ENCODE measurements at places on chromosomes 1 and 21.

- peaks cover 45% of the 10 kb centered on the region for H3K36me3 ChIP-seq
- no peak for DNase-seq
- H3K4me3 ChIP-seq, result no peak overlapping the region
Observed at GRCh38 chr1:150997949-150998348, 8.8 kb downstream of the MINDY1 start.

- H3K4me1 ChIP-seq, result peaks cover 14% of the 10 kb centered on the region
- DNase-seq, result no peak
- H3K4me3 ChIP-seq, result no peak overlapping the region
- H3K36me3 ChIP-seq, result no peaks in the 10 kb centered on the region
- no peak overlapping the region for H3K27ac ChIP-seq
Observed at GRCh38 chr1:153292740-153293479, 19.8 kb downstream of the PGLYRP3 start.

GRCh38 chr1:192402571-192402970 is 85.8 kb downstream of the RGS21 start:
- no peaks in the 10 kb centered on the region for H3K4me1 ChIP-seq
- DNase-seq, result no peak
- no peak overlapping the region for H3K27ac ChIP-seq

DNA sequence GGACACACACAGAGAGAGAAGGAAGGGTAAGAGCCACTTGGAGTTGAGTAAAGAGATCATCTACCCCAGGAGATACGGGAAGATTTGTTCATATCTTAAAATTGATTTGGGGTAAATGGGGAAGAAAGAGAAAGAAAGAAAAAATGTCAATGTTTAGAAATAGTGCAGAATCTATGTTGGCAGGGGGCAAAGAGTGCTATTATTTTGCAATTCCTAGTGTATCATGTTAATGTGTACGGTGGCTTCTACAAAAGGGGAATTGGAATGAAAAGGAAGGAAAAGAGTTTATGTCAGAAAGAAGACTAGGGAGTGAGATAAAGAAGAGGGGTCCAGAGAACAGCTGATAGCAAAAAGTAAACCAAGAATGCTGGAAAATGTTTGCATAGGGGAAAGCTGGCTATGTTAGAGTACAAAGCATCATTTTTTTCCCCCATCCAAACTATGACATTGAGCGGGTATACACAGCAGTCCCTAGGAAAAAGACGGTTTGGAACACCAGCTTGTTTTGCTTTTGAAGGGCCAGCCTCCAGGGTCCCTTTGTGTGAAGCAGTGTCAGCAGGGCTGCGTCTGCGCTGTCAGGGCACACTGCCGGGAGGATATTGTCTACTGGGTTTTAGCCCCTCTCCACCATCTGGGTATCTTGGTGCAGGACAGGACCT is 10.8 kb downstream of the LRRC8D start:
- H3K27ac ChIP-seq, result no peak overlapping the region
- no peaks in the 10 kb centered on the region for H3K36me3 ChIP-seq
- peaks cover 3% of the 10 kb centered on the region for H3K4me1 ChIP-seq
- no peak for DNase-seq
- H3K4me3 ChIP-seq, result no peak overlapping the region

- no peak overlapping the region for H3K4me3 ChIP-seq
- DNase-seq, result no peak
- no peak overlapping the region for H3K27ac ChIP-seq
- H3K27me3 ChIP-seq, result no peaks in the 10 kb centered on the region
- H3K36me3 ChIP-seq, result no peaks in the 10 kb centered on the region
- no peaks in the 10 kb centered on the region for H3K4me1 ChIP-seq
Observed at GRCh38 chr1:115194506-115194905, 105.2 kb upstream of the TSPAN2 start.

- no peaks in the 10 kb centered on the region for H3K27me3 ChIP-seq
- no peaks in the 10 kb centered on the region for H3K36me3 ChIP-seq
- no peak overlapping the region for H3K4me3 ChIP-seq
- no peaks in the 10 kb centered on the region for H3K4me1 ChIP-seq
- H3K27ac ChIP-seq, result no peak overlapping the region
- DNase-seq, result no peak
Observed at GRCh38 chr1:104402178-104402577, 652.5 kb downstream of the AMY1C start.

DNA sequence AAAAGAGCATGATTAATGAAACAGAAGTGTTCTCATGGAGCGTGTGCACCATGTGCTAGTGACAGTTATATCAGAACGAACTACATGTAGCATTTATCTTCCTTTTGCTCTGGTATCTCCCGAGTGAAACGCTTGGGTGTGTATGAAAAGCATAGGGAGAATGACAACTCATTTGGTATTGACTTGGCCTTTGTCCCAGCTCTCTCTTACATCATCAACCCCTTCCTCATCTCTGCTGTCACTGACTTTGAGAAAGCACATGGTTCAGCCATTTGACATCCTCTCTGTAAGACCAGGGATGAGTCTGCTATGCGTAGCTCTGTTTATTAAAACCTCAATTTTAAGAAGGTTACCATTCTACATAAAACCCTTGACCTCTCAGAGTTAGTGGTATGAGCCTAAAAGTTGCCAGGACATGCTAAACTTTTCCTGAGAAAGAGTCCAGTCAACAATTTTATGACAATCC is 201.0 kb downstream of the NRIP1 start:
- no peak overlapping the region for H3K27ac ChIP-seq
- no peaks in the 10 kb centered on the region for H3K4me1 ChIP-seq
- H3K27me3 ChIP-seq, result no peaks in the 10 kb centered on the region
- H3K4me3 ChIP-seq, result no peak overlapping the region

DNA sequence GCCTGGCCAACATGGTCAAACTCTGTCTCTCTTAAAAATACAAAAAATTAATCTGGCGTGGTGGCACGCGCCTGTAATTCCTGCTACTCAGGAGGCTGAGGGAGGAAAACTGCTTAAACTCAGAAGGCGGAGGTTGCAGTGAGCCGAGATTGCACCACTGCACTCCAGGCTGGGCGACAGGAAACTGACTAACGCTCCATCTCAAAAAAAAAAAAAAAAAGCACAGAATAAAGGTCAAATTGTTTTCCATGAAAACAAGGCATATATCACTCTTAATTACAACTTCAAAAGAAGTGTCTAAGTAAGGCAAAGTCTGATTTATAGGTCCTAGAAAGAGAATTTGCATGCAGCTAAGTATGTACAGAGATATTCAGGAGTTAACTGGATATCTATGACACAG is 25.6 kb downstream of the EYA3 start:
- no peaks in the 10 kb centered on the region for H3K27me3 ChIP-seq
- no peak for DNase-seq
- no peaks in the 10 kb centered on the region for H3K36me3 ChIP-seq
- H3K4me3 ChIP-seq, result no peak overlapping the region
- no peak overlapping the region for H3K27ac ChIP-seq

- no peaks in the 10 kb centered on the region for H3K4me1 ChIP-seq
- no peak overlapping the region for H3K4me3 ChIP-seq
- no peak for DNase-seq
Observed at GRCh38 chr1:220797553-220797952, 10.8 kb downstream of the MTARC1 start.

- H3K27me3 ChIP-seq, result no peaks in the 10 kb centered on the region
- no peak for DNase-seq
- H3K27ac ChIP-seq, result no peak overlapping the region
- H3K36me3 ChIP-seq, result no peaks in the 10 kb centered on the region
Observed at GRCh38 chr1:211833174-211833820, 2.7 kb upstream of the LPGAT1 start.

DNA sequence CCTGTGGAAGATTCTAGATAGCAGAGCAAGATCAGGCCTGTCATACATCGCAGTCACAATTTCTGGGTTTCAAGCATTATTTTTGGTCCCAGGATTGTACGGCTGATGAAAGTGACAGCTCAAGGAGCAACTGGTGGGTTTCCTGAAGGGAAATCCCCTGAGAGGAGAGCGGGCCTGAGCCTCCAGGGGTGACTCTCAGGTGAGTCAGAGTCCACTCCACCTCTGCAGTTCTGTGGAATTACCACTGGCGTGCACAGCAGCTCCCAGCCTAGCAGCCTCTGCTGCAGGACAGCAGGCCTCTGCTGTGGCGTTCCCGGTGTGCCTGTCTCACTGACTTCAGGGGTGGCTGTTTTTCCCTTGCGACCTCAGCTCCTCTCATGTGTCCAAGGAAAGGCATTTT is 24.4 kb downstream of the SLC66A1 start:
- DNase-seq, result no peak
- H3K27me3 ChIP-seq, result no peaks in the 10 kb centered on the region
- H3K27ac ChIP-seq, result no peak overlapping the region
- no peaks in the 10 kb centered on the region for H3K4me1 ChIP-seq

DNA sequence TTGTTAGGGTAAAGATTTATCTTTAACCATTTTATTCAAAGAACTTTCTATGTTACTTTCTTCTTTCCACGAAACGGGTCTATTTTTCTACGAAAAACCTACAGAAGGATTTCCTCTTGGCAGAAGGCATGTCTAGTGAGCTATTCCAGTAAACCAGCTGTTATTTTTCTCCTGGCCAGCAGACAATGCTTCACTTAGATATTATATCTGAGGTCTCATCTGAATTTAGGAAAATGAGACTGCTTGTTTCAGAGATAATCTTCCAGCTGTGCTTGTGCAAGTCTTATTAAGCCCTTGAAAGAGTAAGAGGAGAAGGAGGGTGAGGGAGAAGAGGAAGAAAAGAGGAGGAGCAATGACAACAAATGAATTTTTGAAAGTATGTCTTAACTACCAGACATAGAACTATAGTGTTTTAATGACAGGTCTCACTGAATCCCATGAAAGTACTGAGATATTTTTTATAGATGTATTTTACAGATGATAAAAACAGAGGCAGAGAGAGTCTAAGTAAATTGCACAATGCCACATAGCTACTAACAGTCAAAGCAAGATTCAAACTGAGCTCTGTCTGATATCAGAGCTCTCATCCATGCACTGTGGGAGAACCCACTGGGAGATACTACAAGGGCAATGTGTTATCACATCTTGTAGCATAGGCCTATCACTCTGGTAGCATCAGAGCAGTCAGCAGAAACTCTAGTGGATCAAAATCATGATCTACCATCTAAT is 54.6 kb upstream of the SAMSN1 start:
- DNase-seq, result no peak
- H3K36me3 ChIP-seq, result no peaks in the 10 kb centered on the region
- no peak overlapping the region for H3K27ac ChIP-seq
- no peaks in the 10 kb centered on the region for H3K27me3 ChIP-seq
- H3K4me3 ChIP-seq, result no peak overlapping the region

- no peak for DNase-seq
- H3K27ac ChIP-seq, result no peak overlapping the region
- H3K4me1 ChIP-seq, result no peaks in the 10 kb centered on the region
- no peaks in the 10 kb centered on the region for H3K27me3 ChIP-seq
- H3K36me3 ChIP-seq, result no peaks in the 10 kb centered on the region
Observed at GRCh38 chr1:229984310-229984991, 82.6 kb upstream of the GALNT2 start.

DNA sequence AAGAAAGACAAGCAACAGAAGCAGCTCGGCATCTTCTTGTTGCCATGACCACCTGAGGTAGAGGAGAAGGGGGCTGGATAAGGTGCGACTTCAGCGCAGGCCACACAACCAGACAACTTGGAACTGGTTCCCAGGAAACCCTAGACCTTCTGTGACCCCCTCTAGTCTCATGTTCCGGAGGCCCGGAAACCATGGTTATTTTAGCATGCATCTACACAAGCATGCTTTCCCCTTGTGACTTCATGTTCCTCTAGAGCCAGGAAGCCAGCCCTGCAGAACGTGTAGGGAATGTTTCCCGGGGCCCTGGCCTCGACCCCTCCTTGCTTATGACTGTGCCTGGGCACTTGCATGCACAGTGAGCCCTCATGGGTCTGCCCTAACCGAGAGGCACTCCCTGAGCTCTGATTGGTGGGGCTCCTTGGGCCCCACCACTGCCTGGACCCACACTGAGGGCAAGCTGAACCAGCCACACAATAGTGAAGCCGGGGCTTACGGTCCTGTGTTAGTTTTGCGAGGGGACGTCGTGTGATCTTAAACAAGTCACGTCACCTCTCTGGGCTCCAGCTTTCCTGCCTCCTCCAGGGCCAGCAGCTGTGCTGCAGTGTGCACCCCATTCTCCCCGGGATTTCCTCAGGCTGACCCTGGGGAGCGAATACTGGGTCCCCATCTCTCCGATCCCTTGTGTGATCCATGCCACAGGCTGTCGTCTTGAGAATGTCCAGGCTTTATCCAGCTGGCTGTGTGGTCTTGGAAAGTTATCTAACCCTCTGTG is 12.0 kb upstream of the MX2 start:
- no peaks in the 10 kb centered on the region for H3K36me3 ChIP-seq
- no peaks in the 10 kb centered on the region for H3K27me3 ChIP-seq
- no peak for DNase-seq
- H3K4me3 ChIP-seq, result no peak overlapping the region
- no peaks in the 10 kb centered on the region for H3K4me1 ChIP-seq

DNA sequence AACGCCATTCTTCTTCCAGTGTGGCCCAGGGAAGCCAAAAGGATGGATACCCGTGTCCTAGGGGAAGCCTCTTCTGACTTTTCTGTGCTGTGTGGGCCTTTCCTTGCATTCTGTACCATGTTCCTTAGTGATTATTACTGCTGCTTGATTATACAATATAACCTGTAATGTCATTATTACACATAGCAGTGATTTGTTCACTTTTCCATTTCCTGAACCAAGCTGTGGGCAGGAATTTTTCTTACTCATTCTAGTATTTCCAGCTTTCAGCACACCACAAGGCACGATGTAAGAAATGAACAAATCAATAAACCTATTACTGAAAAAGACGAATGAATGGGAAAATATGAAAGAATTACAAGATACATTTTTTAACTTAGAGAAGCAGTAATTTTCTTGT is 8.4 kb upstream of the USP33 start:
- H3K4me3 ChIP-seq, result no peak overlapping the region
- H3K27ac ChIP-seq, result no peak overlapping the region
- no peak for DNase-seq
- no peaks in the 10 kb centered on the region for H3K36me3 ChIP-seq
- no peaks in the 10 kb centered on the region for H3K27me3 ChIP-seq

- H3K4me1 ChIP-seq, result peaks cover 20% of the 10 kb centered on the region
- H3K27me3 ChIP-seq, result no peaks in the 10 kb centered on the region
Observed at GRCh38 chr1:147760481-147761260, at the start of gene GJA5. Gene GJA5 (minus strand): TSS chr1:147760602. CDS start chr1:147759238, 1,364 bp downstream.

DNA sequence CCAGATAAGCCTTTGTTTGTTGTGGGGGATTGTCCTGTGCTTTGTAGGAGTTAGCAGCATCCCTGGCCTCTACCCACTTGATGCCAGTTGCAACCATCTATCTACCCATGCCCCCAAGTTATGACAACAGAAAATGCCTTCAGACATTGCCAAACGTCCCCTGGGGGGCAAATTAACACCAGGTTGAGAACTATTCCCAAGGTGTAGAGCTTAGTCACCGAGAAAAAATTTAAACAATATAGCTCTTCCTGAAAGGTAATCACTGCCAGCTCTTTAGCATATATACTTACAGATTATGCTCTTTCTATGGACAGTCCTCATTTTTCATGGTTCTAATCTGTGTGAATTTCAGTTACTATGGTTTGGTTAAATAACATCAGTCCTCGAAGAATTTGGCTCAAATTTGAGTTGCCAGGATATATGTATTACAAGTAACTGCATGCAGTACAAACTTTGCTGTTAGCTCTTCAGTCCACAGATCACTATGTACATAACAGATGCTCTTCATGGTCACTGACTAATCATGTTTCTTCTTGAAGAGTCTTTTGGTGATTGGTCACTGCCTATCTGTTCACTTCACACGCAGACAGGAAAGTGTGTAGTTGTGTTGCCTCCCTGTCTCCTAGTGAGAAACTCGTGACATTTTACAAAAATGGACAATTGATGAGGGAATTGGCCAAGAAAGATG is 25.2 kb downstream of the MAPKAPK2 start:
- H3K27me3 ChIP-seq, result no peaks in the 10 kb centered on the region
- no peak overlapping the region for H3K27ac ChIP-seq
- DNase-seq, result no peak
- no peak overlapping the region for H3K4me3 ChIP-seq
- peaks cover 54% of the 10 kb centered on the region for H3K4me1 ChIP-seq
- H3K36me3 ChIP-seq, result no peaks in the 10 kb centered on the region

Measured in effector memory CD4-positive, alpha-beta T cell (primary cell).